EH (cell line): ENCODE measurements at places on chromosomes 2 and 18.

- no peak for DNase-seq
These were observed 515 bp downstream of the TSHZ1 start for GRCh38 chr18:75211002-75211621.

GRCh38 chr2:128689971-128690370 is 371.3 kb upstream of the HS6ST1 start:
- no peak for DNase-seq

DNA sequence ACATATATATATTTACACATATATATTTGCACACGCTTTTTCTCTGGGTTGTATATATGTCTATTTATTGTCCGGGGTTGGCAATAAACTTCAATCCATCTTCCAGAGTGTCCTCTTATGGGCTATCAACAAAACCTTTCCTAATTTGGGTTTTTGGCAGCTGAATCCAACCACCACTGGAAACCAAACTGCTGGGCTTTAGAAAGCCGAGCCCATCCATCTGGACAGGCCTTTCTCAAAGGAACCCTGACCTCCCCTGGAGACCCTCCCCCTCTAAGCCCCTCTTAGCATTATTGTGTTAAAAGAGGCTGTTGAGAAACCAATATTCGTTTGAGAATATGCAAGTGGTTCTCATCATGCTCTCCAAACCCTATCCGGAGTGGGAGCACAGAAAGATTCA is 153.6 kb downstream of the NRP2 start:
- DNase-seq, result no peak

DNA sequence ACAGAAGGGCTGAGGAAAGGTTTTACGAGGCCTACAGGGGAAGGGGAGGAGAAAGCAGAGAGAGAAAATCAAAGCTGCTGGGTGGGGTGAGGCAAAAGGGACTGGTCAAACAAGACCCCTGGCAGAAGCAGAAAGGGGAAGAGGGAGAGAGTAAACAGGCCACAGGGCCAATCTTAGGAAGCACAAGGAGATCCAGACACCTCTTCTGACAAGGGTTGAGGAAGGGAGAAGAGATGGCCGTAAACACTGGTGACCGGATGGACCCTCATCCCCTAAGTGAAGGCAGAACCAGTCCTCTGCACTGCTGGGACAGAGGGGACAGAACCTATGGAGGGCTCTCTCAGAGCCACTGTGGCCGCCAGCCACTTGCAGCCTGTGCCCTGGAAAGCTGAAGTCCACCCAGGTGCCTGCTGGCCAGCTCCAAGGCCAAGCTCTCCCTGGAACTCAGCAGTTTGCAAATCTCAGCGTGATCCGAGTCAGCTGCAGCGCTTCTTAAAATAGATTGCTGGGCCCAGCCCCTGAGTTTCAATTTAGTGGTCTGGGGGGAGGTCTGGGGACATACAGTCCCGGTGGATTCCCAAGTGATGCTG is 108.8 kb downstream of the TMEM163 start:
- DNase-seq, result no peak

GRCh38 chr2:67652679-67653078 is 255.5 kb downstream of the ETAA1 start:
- DNase-seq, result no peak

DNA sequence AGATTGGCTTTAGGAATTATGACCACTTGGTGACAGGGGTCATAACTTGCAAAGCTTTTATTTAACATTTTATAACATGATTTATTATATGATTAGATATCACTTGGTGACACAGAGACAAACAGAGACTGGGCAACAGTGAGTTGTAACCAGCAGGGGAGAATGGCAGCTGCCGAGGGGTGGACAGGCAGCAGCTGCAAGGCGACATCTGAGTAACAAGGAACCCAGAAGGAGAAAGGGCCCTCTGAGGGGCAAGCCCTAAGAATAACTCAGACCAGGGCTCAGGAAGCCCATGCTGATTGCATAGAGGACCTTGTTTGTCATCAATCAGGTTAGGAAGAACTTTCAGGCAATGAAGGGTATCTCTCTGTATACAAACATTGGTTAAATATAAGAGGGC is 339.9 kb upstream of the SOX11 start:
- no peak for DNase-seq

DNA sequence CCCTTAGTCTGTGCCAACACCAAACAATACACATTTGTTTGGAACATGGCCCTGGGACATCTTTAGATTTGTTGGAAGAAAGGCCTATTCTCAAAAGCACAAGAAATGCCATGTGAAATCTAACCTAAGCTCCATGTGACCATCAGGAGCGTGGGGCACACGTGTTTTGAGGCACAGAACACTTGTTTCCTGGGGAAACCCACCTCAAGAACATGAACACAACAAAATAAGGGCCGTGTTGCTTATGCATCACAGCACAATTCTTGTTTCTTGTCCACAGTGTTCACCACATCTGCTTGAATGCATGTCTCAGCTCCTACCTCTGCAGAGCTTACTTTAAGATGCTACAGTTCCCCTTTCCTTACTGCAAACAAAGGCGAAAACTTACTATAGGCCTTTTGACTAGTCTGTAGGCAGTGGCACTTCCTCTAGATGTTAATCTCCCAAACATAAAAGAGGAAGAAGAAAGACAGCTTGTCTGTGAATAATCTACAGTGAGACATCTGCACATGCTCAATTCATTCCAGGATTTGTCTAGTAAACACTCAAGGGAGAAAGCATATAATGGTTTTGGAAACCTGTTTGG is 165.0 kb downstream of the ANKRD44 start:
- DNase-seq, result no peak

- no peak for DNase-seq
These were observed 33.5 kb upstream of the PXDN start for GRCh38 chr2:1777781-1778180.

GRCh38 chr2:147525819-147526489 is 318.9 kb upstream of the ACVR2A start:
- no peak for DNase-seq

DNA sequence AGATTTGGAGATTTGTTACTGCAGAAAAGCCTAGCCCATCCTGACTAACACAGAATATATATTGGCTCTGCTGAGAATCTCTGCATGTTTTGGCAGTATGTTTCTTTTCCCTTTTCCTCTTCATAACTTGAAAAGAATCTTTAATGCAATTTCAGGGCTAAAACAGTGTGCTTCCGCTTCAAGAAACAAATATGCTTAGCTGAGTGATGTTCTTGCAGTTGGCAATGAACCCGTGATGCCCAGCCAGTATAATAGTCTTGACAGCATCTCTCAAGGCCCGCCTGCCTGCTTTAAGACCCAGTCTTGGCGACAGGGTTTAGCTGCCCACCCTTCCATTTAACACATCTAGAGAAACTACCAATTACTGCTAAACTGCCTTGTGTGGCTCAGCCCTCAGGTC is 184.5 kb downstream of the INO80D start:
- no peak for DNase-seq

- DNase-seq, result peak; percentile 63
These were observed 104.7 kb upstream of the MYO3B start for GRCh38 chr2:170073288-170073687.

DNA sequence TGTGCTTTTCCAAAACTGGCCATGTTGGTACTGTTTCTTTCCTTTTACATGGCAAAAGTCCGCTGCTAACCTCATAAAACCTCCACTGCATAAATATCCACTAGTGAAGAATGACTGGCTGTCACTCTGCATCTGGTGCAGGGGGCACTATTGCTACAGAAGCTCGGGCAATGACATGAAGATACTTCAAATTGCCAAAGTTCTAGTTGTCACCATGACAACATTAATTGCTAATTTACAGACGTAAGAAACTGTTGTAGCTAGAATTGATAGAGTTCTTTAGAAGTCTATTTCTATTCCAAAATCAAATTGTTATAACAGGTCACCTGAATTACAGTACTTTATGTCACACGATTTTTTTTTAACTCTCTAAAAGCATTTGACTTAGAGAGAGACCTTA is 845 bp downstream of the CFAP210 start:
- peak; percentile 8 for DNase-seq

GRCh38 chr2:134348239-134348638 is 94.4 kb downstream of the MGAT5 start:
- peak; percentile 74 for DNase-seq

- no peak for DNase-seq
These were observed 221.2 kb downstream of the PIEZO2 start for GRCh38 chr18:10928011-10928771.

- DNase-seq, result no peak
These were observed 292.9 kb upstream of the TMEFF2 start for GRCh38 chr2:192487636-192488035.

- DNase-seq, result no peak
These were observed 293.2 kb upstream of the DCC start for GRCh38 chr18:52046842-52047241.
